ENCODE measurements at places on chromosomes 13 and 19.

DNA sequence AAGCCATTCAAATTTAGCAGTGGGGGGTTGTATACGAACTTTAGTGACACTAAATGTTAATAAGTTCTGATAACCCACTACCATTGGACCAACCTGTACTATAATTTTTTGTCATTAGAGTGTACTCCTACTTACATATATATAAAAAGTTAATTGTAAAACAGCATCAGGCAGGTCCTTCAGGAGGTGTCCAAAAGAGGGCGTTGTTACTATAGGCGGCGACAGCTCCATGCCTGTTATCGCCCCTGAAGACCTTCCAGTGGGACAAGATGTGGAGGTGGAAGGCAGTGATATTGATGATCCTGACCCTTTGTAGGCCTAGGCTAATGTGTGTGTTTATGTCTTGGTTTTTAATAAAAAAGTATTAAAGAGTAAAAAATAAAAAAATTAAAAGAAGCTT, 27.5 kb downstream of the SPRYD7 start:
- DNase-seq: no peak

DNA sequence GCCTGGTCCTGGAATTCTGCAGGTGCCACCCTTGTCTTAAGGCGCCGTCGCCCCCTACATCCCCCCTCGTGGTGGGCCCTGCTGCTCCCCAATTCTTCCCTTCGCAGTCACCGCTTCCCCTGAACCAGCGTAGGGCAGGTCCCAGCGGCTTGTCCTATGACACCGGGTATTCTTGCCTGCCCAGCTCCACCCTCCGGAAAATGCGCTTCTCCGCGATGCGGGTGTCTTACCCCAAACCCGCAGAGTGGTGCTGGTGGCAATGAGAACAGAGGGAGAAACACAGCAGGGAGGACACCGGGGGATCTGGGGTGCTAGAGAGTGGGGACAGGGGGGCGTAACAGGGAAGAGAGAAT, 9.0 kb downstream of the ZNF808 start:
- DNase-seq: peak; percentile 21

GRCh38 chr13:113863524-113864272, at the start of gene GAS6:
Gene GAS6 (minus strand): TSS chr13:113864076. CDS start chr13:113863920, 156 bp downstream.
- peak; percentile 60 for DNase-seq

DNA sequence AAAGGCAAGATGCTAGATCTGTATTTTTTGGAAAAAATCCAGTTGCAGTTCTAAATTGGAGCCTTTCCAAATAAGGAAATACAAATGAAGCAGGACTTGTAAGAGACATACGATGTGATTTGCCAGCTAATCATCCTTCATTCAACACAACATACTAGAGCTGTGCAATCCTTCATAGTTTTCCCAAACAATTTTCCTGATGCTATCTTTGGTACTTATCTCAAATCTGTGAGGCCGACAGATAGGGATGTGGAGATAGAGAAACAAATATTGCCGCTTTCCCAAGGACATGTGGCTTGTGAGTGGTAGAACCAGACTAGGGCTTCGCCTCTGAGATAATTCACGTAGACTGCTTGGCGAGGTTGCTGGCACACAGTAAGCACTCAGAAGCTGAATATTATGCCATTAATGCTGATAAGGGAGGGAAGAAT, 176.6 kb downstream of the LMO7 start:
- peak; percentile 63 for DNase-seq

GRCh38 chr19:40740747-40741146, 9.5 kb downstream of the ACTMAP start:
- DNase-seq: peak; percentile 32

GRCh38 chr13:114067886-114068651, 64.4 kb downstream of the RASA3 start:
- DNase-seq: no peak

DNA sequence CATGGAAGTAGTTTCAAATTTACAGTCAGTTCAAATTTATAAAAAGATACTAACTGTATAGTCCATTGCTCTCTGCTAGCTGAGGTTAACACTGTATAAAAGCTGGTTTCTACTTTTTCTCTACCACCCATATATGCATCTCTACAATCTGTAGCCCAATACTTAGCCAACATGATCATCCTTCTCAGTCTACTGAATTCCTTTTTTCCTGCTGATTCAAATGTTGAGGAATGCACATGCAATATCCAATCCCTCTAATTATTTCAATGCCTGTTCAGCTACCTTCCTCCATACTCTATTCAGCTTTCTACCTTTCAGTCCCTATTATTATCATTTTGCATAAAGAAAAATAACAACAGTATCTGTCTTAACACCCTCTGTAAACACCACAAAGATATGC, 15.6 kb downstream of the KPNA3 start:
- DNase-seq: peak; percentile 56

DNA sequence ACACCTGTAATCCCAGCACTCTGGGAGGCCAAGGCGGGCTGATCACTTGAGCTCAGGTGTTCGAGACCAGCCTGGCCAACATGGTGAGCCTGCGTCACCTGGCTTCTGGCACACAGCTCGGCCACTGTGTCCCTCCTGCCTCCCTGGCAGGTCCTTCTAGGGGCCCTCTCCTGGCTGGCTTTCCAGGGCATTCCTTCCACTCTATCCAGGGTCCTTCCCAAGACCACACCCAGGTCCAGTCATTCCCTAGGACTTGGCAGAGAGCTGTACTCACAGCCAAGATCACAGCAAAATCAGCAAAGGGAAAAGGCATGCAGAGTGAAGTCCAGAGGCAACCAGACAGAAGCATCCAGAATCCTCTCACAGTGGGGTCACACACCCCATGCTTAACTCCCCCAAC, 9.7 kb upstream of the HSH2D start:
- no peak for DNase-seq

GRCh38 chr19:41422456-41422855, 4.7 kb downstream of the B3GNT8 start:
- DNase-seq: no peak

GRCh38 chr13:90979059-90979458, 368.4 kb upstream of the MIR17HG start:
- no peak for DNase-seq

GRCh38 chr19:43639519-43640423, at the start of gene CADM4:
Gene CADM4 (minus strand): TSS chr19:43639850. CDS start chr19:43639790, 60 bp downstream.
- DNase-seq: no peak

DNA sequence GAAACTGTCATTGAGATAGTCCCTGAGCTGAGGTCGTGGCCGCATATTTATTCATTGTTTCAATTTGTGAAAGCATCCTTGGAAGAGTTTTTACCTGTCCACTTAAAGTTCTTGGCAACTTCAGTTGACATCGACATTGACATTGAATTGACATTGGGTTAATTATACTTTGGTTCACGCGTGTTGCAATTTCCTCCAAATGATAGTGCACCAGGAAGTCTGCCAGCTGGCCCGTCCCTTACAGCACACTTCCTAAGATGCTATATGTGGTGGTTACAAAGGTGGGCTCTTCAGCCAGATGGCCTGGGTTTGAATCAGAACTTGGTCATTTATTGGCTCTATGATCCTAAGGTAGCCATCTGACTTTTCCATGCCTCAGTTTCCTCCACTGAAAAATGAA, 176.0 kb downstream of the FGF14 start:
- DNase-seq: no peak

GRCh38 chr19:5042556-5042955, 73.6 kb downstream of the KDM4B start:
- DNase-seq: no peak

- peak; percentile 55 for DNase-seq
Measured at GRCh38 chr19:3710265-3710812, 2.2 kb downstream of the TJP3 start.

GRCh38 chr13:39201180-39201579, 162.9 kb downstream of the NHLRC3 start:
- peak; percentile 1 for DNase-seq

DNA sequence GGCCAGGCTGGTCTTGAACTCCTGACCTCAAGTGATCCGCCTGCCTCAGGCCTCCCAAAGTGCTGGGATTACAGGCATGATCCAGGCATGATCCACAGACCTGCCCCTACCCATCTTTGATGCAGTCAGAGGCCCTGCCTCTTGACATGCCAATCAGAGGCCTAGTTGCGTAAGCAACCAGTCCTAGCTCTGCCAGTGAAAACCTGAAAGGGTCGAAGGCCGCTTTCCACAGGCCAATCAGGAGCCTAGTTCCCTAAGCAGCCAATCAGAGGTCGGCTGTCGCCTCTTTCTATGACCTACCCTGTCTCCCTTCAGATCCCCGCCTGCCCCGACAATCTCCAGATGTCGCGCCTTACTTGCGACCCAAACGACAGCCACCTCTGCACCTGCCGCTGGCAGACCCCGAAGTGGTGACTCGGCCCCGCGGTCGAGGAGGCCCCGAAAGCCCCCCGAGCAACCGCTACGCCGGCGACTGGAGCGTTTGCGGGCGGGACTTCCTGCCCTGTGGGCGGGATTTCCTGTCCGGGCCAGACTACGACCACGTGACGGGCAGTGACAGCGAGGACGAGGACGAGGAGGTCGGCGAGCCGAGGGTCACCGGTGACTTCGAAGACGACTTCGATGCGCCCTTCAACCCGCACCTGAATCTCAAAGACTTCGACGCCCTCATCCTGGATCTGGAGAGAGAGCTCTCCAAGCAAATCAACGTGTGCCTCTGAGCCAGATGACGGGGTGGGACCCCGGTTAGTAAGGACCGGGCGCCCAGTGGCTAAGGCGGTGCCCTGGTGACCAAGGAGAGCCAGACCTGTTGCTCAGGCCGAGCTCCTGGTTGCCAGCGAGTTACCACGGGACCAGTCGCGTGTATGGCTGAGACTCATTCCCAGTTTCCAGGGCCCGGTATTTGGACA, 6.3 kb downstream of the SYDE1 start:
- DNase-seq: no peak

GRCh38 chr13:43180036-43180660, 156.8 kb downstream of the DNAJC15 start:
- no peak for DNase-seq

DNA sequence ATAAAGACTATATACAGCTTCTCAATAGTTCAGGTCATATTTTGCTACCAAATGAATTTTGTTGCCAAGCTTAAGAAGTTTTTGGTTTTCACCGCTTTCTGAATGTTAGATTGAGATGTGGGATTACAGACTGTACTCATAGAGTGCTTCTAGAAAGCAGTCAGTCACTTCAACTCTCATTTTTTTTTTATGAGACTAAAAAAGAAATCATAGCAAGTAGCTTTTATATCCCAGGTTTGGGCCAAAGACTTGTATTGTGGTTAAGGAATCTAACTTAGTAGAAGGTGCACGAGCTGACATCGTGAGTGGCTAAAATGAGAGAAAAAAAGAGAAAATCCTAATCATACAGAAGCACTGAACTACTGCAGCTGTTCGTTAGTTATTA, 2.2 kb upstream of the USPL1 start:
- peak; percentile 4 for DNase-seq

- no peak for DNase-seq
Measured at GRCh38 chr13:67619995-67620380, 389.9 kb upstream of the PCDH9 start.

DNA sequence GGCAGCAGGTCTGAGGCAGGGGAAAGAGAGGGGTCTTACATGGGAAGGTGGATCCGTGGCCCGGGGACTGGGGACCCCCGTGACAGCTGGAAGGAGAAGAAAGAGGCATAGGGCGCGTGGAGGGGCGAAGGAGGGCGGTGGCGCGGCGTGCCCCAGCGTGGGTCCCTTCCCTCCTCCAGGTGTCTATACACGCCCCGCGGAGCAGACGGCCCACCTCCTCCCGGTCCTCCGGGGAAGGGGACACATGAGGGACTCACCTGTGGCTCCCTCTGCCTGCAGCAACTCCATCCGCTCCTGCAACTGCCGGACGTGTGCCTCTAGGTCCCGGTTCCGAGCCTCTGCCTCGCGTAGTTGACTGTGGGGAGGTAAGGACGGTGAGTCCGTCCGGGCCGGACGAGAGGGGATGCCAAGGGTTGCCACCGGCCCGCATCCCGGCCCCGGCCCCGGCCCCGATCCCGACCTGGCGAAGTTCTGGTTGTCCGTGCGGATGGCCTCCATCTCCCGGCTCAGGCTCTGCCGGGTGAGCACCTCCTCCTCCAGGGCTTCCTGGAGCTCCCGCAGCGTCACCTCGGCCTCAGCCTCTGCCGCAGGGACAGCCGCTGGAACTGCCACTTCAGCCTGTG, 2.4 kb upstream of the SIX5 start:
- DNase-seq: no peak

- peak; percentile 36 for DNase-seq
Measured at GRCh38 chr19:40933025-40933424, 51.0 kb upstream of the CYP2A7 start.

DNA sequence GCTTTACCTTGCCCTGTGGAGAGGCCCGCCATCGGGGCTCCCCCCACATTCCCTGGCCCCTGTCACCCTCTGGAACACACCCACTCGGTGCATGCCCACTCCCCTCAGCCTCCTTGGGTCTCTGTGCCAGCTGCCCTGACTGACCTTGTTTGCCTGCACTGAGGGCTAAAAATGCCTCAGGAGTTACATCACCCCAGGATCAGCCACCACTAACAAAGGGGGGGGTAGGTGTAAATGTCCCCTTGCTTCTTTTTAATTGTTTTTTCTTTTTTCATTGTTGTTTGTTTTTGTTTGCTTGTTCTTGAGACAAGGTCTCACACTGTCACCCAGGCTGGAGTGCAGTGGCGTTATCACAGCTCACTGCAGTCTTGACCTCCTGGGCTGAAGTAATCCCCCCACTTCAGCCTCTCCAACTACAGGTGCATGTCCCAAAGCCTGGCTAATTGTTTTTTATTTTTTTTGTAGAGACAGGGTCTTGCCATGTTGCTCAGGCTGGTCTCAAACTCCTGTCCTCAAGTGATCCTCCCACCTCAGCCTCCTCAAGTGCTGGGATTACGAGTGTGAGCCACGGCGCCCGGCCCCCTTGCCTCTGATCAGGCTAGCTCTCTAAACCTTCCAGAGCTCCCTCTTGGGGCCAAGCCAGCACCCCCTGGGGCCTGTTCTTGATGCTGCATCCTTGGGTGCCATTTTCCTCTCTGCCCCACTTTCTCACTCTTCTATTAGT, 297.1 kb downstream of the UQCRFS1 start:
- no peak for DNase-seq

- no peak for DNase-seq
Measured at GRCh38 chr13:27482983-27483382, 32.6 kb upstream of the MTIF3 start.

DNA sequence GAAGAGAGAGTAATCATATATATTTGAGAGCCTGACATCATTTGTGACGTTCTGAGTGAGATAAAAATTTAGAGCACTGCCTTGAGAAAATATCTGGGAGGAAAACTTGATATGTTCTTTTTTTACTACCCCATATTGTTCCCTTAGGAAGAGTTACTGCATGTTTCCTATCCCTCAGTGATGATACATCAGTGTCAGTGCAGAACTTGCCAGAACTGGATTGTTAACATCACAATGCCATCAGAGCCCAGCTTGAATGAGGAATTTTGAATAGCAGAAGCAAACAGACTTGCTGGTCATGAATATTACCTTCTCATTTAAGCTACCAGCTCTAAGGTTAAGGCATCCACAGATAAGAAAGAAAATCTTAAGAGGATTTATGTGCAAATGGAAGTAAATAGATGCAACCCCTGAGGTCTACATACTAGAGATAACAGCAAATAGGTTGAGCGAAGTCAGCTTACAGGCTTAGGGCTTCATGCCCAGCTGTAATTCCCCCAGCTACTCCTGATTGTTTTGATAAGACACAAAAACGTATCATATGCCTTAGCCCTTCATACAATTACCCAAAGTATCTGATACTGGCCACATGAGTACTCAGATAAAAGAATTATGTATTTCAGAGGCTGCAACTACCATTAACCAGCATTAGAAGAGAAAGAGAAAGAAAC, 313.7 kb upstream of the ATXN8OS start:
- DNase-seq: no peak

GRCh38 chr13:63680704-63681103, 2265.1 kb upstream of the PCDH20 start:
- DNase-seq: no peak

All from EH (cell line).